Stimulated activated CD8-positive, alpha-beta memory T cell treated with anti-CD3 and anti-CD28 coated beads, Interleukin-4, amount 100 ng/mL, for 24 hours (primary cell): ENCODE measurements at places on chromosomes 4 and X.
A peak's percentile ranks its signal among the peaks of the same experiment; 100 is the strongest.

- peak; percentile 53 for DNase-seq
Observed at GRCh38 chr4:25862411-25863346, at the start of gene SEL1L3. TSS of gene SEL1L3 (minus strand) at chr4:25862988. CDS start at chr4:25862836, 152 bp downstream.

- no peak for DNase-seq
Observed at GRCh38 chr4:177201614-177202013, 108.1 kb upstream of the NEIL3 start.

- DNase-seq, result no peak
Observed at GRCh38 chr4:137384476-137384875, 147.8 kb downstream of the PCDH18 start.

DNA sequence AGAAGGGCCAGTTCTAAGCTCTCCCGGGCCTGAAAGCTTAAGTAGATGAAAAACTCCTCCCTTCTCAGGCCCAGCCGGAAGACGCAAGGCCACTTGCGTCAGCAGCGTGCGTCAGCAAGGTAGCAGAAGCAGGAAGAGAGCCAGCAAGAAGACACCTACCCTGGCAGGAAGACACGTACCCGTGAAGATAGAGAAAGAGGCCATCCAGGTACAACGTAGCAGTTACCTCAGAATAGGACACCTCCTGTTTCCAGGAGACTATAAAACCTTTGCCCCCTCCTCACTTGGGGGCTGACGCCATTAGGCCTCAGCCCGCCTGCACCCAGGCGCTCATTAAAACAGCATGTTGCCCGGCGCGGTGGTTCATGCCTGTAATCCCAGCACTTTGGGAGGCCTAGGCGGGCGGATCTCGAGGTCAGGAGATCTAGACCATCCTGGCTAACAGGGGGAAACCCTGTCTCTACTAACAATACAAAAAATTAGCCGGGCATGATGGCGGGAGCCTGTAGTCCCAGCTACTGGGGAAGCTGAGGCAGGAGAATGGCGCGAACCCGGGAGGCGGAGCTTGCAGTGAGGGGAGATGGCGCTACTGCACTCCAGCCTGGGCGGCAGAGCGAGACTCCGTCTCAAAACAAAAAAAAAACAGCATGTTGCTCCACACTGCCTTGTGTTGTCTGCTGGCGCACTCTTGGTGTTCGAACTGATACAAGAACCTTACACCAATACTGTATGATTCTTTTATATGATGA lies 242.7 kb upstream of the NWD2 start:
- DNase-seq, result no peak

DNA sequence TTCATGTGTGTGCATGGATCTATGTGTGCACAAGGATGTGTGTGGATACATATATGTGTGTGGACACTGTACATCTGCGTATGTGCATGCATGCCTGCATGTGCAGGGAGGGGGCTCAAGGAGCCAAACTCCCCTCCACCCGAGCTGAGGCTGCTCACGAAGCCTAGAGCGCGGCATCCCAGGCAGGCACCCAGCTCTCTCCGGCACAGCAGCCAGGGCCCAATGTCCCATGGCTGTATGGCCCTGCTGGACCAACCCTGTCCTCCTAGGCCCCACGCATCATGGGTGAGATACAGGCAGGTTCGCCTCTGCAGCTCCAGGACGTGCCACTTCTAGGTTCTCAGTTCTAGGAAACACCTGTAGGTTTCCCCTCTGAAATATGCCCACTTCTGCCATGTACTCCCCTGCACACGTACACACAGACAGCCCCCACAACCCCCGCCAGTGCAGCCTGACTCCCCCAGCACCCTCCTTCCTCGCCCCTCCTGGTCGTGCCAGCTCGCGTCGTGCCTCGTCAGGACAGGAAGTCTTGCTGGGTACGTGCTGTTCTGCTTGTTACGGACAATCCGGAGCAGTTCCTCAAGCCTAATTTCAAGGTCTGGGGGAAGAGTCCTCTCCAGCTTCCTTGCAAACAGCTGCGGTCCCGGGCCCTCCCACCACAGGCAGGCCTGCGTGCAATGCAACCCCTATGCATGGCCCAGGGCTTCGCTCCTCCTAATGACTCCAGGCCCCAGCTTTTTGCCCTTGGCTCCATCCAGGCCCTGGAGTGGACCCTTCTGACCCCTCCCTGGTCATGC lies 3.2 kb upstream of the ADRA2C start:
- no peak for DNase-seq

DNA sequence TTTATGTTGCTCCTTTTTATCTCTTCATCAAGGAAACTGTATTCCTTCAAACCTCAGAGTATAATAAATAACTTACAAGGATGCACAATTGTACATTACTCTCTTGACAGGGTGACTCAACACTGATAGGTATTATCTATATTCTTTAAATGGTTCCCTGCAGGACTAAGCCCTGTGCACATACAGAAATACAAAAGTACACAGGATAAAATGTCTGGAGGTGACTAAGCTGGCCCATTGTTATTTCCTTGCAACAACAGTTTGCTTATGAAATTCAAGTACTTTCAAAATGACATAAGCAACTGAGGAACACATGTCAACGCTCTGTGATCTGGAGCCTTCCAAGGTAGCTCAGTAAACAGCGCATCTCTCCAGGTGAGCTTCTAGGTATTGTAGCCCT lies 83.8 kb upstream of the RPL34 start:
- DNase-seq, result no peak

DNA sequence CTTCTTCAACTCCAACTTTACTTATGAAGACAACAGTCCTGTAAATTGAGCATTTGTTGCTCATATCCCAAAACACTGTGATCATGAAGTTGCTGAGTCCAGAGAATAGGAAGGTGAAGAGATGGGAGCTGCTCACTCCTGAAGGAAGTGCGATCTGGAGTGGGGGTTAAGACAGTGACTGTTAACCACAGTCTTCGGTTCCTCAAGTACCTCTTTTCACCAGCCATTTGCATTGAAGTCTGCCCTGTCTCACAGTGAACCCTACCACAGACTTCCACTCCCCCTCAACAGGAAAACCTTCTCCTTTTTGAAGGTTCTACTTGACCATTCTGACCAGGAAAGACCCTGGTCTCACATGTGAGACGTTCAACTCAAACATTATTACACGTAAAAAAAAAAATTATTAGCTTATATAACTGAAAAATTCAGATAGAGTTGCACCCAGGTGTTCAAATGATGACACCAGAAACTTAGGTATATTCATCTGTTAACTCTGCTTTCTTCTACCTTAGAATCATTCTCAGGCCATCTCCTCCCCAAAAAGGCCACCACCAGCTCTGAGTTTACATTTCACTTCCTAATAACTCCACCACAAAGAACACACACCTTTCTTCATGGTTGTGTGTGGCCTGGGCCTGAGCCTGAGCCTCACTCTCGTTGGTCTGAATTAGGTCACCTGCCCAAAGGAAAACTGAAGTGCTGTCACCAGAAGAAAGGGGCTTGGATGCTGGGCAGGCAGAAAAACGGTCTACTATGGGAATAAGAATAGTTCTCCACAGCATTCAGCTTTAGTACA lies 199.2 kb downstream of the DCTD start:
- DNase-seq, result no peak

DNA sequence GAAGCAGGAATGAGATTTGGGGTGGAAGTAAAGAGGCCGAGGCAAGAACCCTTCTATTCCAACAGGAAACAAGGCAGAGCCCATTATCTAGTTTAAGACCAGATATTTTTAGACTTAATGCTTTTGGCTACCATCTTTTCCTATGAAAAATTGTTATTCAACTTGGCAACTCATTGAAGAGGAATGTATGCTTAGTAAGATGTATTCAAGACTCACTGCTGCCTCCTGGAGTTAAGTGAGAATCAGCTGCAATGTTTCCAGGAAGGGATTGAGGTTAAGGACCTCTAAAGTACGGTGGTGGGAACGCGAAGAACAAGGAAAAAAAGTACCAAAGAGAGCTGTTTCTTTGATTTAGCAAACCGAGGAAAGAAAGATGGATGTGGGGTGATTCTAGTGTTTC lies 89.1 kb downstream of the RAPGEF2 start:
- DNase-seq, result no peak

- no peak for DNase-seq
Observed at GRCh38 chr4:172750910-172751309, 417.7 kb upstream of the GALNT7 start.

DNA sequence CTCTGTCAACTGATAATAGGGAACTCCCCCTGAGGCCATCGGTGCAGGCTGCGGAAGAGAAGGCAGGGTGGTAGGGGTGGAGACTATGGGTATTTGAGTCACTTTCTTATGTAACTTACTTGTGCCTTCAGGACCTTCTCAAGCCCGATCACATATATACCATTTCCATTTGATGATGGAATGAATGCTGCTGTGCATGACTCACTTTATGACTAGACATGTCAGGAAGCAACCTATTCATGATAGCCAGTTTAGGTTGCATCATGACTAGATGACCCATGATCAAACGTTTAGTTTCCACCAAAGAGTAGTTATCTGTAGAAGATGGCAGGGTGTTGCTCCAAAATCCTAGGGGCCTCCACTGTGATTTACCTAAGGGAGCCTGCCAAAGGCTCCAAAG lies 435.5 kb downstream of the DTHD1 start:
- no peak for DNase-seq

DNA sequence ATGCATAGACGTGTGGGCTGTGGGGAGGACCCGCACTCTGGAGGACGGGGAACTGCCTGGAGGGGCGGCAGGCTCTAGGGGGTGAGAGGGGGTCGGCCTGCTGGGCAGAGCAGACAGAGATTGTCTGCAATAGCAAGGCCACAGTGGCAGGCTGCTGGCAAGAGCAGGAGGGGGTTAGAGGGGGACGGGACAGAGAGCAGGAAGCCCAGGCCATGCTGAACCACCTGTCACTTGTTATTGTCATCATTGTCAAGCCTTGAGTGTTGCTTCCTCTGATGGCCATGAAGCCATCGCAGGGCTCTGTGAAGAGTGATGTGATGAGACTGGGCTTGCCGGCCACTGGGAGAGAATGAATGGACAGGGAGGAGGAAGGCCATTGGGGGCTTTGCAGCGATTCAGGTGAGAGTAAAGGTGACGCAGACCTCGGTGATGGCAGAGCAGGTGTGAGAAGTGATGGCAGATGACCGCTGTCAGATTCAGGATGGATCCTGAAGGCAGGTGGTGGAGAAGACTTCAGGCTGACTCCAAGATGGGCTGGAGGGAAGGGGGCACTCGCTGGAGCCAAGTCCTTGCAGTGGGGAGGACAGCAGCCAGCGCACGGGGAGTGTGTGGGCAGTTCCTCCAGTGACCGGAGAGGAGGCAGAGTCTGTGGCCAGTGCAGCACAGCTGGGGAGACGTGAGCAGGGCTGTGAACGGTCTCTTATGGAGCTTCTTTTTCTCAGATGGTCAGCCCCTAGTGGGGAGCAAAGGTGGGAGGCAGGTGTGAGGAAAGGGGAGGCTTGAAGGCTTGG lies 43.6 kb downstream of the HTT-AS start:
- DNase-seq, result no peak

- no peak for DNase-seq
Observed at GRCh38 chr4:179398414-179398813, 1956.2 kb upstream of the AGA start.

DNA sequence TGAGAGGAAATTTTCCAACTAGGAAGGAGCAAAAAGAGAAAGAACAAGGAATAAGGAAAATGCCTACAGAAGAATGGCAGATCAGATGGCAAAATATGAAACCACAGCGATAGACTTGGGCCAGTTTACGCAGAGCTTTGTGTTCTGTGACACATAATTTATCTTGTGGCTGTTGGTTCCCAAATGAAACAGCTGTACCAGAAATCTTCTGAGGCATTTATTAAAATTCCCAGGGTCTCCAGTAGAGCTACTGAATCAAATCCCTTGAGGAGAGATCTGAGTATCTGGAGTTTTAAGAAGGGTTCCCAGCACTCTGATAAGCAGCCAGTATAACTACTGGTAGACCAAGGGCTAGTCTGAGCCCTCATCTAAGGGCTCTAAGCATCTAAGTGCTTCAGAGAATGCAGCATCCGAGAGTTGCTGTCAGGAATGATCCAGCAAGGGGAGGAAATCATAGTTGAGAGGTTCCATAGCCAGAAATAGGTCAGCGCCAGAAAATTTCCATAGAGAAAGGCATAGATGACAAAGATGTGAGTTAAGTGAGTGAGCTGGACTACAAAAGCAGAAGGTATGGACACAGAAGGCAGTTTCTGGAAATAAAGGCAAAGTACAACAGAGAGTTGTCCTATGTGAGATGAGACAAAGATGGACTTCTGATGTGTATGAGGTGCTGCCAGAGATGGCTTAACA lies 46.3 kb upstream of the FAM241A start:
- no peak for DNase-seq

DNA sequence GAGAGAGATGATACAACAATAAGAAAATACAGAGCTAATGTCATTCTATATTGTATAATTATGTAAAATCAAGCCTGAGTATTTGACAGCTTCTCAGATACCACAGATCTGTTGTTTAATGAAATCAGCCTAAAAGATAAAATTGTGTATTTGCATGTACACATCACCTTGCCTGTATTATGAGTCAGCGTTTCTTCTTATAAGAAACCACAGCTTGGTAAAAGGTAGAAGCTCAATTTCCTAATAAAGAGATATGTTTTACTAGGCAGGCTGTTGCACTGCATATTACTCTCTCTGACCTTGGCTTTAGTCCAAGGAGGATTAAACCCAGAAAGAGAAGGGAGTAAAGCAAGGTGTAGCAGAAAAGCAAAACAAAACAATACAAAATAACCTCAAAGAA lies 121.3 kb downstream of the PPARGC1A start:
- DNase-seq, result no peak

DNA sequence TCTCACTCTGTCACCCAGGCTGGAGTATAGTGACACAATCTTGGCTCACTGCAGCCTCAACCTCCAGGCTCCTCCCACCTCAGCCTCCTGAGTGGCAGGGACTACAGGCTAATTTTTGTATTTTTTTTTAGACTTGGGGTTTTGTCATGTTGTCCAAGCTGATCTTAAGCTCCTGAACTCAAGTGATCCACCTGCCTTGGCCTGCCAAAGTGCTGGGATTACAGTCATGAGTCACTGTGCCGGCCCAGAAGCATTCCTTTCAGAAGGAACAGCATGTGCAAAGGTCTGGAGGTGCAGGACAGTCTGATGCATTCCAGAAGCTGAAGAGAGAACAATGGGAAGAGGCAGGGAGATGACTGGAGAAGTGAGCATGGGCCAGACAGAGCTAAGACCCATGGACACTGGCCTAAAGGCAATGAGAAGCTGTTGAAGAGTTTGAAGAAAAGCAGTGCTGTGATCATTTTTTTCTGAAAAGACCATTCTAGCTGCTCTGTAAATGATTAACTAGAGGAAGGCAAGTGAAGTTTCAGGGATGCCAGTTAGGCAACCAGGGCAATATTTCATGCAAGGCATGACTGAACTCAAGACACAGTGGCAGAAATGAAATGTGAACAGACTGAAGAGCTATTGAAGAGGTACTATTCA lies 43.2 kb downstream of the MANBA start:
- no peak for DNase-seq

DNA sequence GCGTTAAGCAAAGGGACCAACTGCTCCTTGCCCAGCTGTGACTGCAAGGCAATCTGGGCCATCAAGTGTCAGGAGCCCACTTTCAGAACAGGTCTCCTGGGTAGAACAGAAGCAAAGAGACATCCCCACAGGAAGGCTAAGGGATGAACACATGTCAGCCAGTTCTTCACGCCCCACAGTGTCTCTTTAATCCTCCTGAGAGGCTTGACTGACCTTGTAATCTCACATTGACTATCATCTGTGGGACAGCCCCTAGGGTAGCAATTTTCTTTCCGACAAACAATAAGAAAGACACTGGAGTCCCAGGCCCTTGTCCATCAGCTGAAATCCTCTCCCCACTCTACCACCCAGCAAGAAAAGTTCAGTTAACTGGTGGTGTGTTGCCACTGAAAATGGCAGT lies 1.0 kb downstream of the CHRDL1 start:
- DNase-seq, result no peak

- no peak for DNase-seq
Observed at GRCh38 chr4:24910499-24910898, 2.3 kb downstream of the CCDC149 start.

GRCh38 chr4:71095545-71095944 lies 102.1 kb downstream of the DCK start:
- DNase-seq, result no peak

- no peak for DNase-seq
Observed at GRCh38 chr4:94141001-94141400, 66.7 kb upstream of the SMARCAD1 start.
